Activated T-cell treated with anti-CD3 and anti-CD28 coated beads, Interleukin-2, amount 50 U/mL, for 1 hour (primary cell): ENCODE measurements at places on chromosomes 5 and 9.

GRCh38 chr9:104604801-104605200, 626 bp downstream of the OR13C2 start:
- DNase-seq = no peak

DNA sequence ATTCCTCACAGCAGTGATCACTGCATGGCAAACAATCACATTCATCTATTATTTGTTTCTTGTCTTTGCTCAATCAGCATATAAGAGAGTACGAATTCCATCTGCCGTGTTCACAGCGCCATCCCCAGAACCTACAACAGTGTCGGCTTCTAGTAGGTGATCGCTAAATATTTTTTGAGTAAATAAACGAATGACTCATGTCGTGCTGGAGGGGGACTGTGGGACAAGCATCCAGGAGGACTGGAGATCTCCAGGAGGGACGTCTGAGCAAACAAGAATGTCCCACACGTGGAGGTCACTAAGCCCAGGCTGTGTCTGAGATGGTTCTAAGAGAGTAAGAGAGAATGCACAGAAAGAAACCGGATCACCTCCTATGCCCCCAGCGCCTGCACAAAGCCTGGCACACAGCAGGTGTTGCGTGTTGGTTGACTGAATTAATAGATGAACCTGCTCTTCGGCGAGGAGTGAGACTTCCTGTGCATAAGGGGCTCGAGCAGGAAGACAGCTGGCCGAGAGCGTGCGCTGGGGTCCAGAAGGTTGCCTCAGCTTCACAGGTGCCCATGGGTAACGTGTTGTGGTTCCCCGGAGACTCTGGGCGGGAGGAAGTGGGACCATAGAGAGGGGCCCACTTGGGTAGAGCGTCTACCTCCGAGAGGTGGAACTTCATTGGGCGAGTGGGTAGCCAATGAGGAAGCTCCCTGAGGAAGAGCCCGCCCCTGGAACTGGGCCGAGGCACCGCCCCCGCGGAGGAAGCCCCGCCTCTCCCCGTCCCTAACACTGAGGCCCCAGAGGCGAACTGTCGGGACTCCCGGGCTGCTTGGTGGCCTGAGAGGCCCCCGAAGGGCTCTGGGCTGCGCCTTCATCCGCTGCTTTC, 193.0 kb downstream of the MELK start:
- DNase-seq = peak; percentile 90

GRCh38 chr9:129714511-129715061, 38.3 kb downstream of the PTGES start:
- DNase-seq = no peak

- no peak for DNase-seq
These were observed 382.9 kb downstream of the MAN2A1 start for GRCh38 chr5:110072651-110073050.

GRCh38 chr5:14954616-14955343, 83.2 kb upstream of the ANKH start:
- DNase-seq = no peak

DNA sequence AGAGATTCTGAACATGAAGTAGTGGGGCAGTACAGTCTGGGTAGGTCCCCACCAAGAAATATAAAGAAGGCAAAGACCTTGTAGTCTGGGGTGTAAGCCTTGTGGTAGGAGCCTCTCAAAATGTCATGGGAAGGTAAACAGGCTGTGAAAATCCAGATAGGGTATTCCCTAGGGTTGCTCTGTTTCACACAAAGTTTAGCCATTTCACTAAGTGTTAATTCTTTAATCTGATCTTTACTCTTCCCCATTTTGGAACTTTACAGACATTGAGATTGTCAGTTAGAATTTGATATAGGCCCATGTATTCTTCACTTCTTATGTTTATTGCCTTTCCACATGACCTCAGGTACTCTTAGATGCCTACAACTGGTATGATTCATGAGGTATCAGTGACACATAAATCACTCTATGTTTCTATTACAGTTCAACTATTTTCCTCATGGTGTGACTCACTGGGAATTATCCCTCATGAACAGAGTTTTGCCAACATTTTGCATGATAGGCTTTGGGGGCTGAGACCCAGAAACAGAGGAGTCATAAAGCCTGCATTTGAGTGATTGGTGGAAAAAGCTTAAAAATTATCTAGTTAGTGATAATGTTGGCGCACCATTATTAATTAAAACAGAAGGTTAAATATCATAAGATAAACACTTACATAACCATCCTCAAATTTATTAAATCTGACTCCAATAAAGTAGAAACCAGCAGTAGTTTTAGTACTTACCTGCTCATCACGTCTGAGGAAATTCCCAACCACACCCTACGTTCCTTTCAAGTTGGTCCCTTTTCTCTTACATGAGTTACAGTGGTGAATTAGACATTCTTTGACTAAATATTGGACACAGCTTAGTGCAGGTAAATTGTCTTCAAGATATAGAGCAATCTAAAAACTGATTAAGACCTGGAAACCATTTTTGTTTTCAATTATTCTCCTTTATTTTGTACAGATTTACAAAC, 399.8 kb upstream of the MEF2C start:
- no peak for DNase-seq

- DNase-seq = no peak
These were observed 64.3 kb downstream of the CXXC5 start for GRCh38 chr5:139712412-139712811.

DNA sequence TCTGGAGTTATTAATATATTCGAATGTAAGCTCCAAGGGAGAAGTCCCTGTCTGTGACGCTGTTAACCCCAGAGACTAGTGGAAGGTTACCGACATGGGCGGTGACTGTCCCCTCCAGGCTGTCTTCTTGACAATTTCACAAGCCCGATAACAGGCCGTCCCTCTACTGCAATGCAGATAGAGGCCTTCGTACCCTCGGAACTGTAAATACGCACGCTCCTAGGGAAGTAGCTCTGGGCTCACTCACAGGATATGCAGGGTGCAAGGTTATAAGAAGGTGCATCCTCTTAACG, 680 bp upstream of the RFK start:
- DNase-seq = no peak

DNA sequence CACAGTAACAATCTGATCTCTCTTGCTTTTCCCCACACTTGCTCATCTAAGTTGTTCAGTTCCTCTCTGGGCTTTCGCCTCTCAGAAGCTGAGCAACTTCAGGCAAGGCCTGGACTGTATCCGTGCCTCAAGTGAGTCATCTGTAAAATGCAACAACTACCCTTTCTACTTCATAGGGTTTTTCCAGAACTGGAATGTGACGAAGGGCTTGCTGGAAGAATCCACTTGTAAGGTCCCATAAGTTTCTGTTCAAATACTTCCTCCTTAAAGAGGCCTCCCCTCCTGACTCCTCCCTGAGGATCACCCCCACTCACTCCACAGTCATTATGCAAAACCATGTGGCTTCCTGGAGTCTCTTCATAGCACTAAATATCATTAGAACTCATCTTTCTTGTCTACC, 17.5 kb upstream of the INSYN2B start:
- no peak for DNase-seq

GRCh38 chr9:87324613-87325194, 173.0 kb upstream of the DAPK1 start:
- no peak for DNase-seq

DNA sequence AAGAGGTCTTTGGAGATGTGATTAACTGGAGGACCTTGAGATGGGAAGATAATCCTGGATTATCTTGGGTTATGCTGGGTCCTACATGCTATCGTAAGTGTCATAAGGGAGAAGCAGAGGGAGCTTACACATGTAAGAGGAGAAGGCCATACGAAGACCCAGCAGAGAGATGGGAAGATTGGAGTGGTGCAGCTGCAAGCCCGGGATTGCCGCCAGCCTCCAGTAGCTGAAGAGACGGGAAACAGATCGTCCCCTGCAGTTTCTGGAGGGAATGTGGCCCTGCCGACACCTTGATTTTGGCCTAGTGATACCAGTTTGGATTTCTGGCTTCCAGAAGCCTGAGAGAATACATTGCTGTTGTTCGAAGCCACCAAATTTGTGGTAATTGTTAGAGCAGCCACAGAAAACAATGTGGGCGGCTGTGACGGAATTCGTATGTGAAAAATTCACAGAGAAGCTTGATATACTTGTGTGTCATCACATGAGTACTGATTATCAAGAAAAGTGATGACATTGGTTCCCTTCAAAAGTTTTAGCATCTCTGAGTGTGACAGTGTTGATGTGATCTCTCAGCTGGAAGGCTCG, 86.9 kb downstream of the CYFIP2 start:
- no peak for DNase-seq

- DNase-seq = no peak
These were observed 116.6 kb downstream of the KLHL3 start for GRCh38 chr5:137619191-137619870.

DNA sequence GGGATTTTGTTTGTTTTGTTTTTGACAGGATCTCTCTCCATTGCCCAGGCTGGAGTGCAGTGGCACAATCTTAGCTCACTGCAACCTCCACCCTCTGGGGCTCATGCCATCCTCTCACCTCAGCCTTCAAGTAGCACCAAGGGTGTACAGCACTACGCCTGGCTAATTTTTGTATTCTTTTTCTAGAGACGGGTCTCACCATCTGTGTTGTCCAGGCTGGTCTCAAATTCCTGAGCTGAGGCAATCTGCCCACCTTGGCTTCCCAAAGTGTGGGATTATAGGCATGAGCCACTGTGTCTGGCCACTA, 7.3 kb downstream of the GCNT1 start:
- no peak for DNase-seq

- DNase-seq = no peak
These were observed 10.5 kb downstream of the PTTG1 start for GRCh38 chr5:160432196-160432595.

DNA sequence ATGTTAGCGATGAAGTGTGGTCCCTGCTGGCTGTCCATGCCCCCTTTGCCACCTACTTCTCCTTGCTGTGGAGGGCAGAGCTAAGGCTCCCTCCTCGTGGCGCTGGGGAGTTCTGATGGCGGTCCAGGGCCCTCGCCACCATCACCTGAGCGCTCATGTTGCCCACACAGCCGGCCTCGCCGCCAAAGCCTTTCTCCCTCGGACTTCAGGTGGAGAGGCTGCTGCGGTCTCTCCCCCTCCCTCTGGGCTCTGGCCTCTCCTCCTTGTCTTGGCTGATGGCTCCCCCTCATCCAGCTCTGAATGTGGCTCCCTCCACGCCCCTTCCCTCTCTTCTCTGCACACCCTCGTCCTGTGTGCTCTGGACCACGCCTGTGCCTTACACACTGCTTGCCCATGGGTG, 14.5 kb upstream of the LPCAT1 start:
- no peak for DNase-seq

GRCh38 chr5:74632947-74633356, 7.6 kb downstream of the ENC1 start:
- DNase-seq = no peak

DNA sequence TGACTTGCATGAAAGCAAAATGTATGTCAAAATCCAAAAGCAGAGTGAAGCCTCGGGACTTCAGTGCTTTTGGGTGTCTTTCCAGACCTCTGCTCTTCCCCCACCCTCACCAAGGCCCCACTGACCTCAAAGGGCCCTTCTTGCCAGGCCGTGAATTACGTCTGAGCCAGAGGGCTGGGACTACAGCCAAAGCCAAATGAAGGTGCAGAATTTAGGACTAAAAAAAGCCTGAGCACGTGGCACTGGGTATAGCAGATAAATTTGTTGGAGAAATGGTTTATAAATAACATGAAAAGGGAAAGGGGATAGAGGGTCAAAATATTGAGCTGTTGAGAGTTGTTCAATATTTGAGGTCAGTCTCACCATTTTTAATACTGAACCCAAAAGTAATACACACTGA, 163.4 kb downstream of the GHR start:
- DNase-seq = no peak

DNA sequence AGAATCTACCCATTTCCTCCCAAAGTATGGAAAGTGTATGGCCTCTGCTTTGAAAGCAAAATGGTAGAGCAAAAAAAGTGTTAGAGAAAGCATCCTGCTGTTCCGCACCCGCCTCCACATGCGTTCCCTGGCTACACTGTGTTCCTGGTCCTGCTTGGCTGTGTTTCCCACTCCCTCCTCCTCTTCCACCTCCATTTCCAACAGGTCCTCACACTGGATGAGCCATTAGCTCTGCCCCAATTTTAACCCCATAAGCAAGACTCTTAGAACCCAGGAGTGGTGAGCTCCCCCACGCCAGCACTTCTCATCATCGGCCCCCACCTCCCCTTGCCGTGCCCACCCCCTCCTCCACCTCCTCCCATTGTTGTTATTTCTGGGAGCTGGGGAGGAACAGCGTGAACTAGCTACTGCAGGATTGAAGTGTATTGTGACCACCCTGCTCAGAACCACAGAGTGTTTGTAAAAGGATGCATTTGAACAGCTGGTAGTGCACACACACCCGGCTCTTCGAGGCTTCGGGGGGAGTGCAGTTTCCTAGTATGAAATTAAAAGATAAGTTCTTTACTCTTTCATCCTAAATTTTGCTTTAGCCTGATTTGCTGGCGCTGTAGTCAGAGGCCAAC, 120.0 kb downstream of the PDZD2 start:
- no peak for DNase-seq

GRCh38 chr9:84841931-84842330, 172.4 kb downstream of the NTRK2 start:
- DNase-seq = no peak

DNA sequence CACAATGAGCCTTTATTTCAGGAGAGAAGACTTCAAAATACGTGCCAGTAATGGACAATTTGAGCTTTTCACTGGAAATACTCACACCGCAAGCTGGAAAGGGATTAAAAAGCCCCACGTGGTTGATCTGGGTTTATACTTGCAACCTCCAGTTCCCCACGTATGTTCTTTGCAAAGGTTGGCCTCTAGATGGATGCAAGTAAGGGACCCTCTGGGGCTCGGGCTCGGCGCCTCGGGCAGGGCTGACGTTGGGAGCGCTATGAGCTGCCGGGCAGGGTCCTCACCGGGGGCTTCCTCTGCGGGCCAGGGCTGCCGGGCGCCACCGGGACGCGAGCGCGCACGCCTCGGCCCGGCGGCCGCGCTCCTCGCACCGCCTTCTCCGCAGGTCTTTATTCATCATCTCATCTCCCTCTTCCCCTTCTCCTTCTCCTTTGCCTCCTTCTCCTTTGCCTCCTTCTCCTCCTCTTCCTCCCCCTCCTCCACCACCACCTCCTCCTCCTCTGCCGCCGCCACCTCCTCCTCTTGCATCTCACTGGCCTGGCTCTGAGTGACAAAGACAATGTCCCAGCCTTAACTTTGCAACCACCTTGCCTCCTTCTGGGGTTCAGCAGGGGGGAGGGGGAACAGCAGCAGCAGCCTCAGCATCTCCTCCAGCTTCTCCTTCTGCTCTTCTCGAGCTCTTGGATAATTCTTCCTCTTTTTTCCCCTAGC, 701 bp upstream of the ZNF462 start:
- no peak for DNase-seq

- no peak for DNase-seq
These were observed 15.3 kb upstream of the KLF4 start for GRCh38 chr9:107504585-107505455.

- no peak for DNase-seq
These were observed 649 bp upstream of the GLE1 start for GRCh38 chr9:128503870-128504269.

- no peak for DNase-seq
These were observed 303 bp downstream of the LIFR start for GRCh38 chr5:38556088-38556598.

- no peak for DNase-seq
These were observed 16.1 kb downstream of the OLFML2A start for GRCh38 chr9:124793015-124793541.
